ENCODE measurements at places on chromosomes 11 and 22.
A peak's percentile ranks its signal among the peaks of the same experiment; 100 is the strongest.

DNA sequence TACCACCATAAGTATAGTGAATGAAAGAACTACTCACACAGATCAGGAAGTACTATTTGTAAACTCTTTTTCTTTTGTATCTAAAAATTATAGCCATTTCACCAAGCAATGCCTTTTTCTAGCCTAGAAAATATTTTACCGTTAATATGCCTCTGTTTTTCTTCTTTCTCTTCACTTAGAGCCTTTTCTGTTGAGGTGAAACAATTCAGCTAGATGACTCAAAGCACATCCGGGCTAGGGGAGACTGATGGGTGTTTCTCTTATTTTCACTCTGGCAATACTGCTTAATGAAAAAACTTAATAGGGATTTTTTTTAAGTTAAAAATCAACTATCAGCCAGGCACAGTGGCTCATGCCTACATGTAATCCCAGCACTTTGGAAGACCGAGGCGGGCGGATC, 93.3 kb downstream of the SGSM3 start:
- DNase-seq = no peak

GRCh38 chr11:15770798-15771414, 585.4 kb downstream of the SOX6 start:
- peak; percentile 77 for DNase-seq

- no peak for DNase-seq
These were observed 3.2 kb upstream of the TBX1 start for GRCh38 chr22:19757140-19757984.

- DNase-seq = no peak
These were observed 17.8 kb downstream of the OTUB1 start for GRCh38 chr11:64003807-64004589.

DNA sequence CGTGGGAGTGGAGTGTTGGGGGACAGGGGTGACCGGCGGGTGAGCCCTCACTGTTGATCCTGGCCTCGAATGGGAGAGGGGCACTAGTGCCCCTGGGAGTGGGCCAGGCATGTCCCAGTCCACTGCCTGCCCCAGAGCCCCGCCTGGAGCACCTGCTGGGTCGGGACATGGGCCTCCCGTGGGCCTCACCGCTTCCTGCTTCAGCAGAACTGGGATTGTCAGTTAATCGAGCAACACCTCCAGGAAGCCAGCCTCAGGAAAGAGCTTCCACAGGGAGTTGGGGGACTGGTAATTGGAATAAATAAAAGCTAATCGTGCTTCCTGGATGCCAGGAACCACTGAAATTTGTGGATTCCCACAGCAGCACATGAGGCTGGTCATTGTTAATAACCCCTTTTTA, 43.8 kb downstream of the PARVB start:
- no peak for DNase-seq

DNA sequence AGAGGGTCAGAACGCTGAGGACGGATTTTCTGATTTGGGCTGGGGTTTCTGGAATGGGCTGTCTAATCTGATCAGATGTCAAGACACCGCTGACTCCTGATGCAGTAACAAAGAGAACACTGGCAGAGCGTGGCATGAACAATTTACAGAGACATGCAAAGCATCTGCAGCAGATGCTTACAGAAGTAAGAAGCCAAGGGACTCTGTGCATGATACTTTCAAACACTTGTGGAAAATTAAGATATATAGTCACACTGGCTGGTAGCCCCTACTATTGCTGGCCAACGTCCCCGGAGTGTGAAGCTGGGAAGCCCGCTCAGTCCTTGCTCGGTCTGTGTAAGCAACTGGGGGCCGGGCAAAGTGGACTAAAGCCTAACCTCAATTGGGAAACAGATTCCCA, 903.7 kb downstream of the BRD1 start:
- DNase-seq = no peak

GRCh38 chr11:69642913-69643632, 2.1 kb downstream of the CCND1 start:
- peak; percentile 85 for DNase-seq

GRCh38 chr11:125371431-125371935, 124.6 kb downstream of the FEZ1 start:
- DNase-seq = peak; percentile 98

GRCh38 chr11:12769834-12770345, 95.7 kb downstream of the TEAD1 start:
- peak; percentile 79 for DNase-seq

Data from mesendoderm (in vitro differentiated cells).